SHP77 treated with DMSO at 0.1 percent for 48 hours (cell line): ENCODE measurements at places on chromosomes 6 and 20.
A peak's percentile ranks its signal among the peaks of the same experiment; 100 is the strongest.

GRCh38 chr6:27503436-27504030 is 30.6 kb upstream of the ZNF184 start:
- DNase-seq = peak; percentile 31

- no peak for DNase-seq
Observed at GRCh38 chr6:156639009-156639721, 138.0 kb upstream of the ARID1B start.

GRCh38 chr20:38021087-38021772 is 12.0 kb downstream of the TTI1 start:
- no peak for DNase-seq

GRCh38 chr20:1341561-1342265 is 12.8 kb upstream of the SDCBP2 start:
- no peak for DNase-seq

DNA sequence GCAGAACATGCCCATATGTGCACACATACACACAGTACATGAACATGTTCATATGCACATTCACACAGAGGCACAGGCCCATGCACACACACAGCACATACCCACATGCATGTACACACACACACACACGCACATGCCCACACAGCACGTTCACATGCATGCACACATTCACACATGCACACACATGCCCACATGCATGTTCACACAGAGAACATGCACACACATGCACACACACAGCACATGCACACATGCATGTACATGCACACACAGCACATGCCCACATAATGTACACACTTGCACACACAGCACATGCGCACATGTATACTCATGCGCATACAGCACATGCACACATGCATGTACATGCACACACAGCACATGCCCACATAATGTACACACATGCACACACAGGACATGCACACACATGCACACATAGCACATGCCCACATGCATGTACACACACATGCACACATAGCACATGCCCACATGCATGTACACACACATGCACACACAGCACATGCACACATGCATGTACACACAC is 25.9 kb downstream of the RNASET2 start:
- DNase-seq = no peak

GRCh38 chr20:905396-905961 is 10.7 kb downstream of the ANGPT4 start:
- DNase-seq = no peak

DNA sequence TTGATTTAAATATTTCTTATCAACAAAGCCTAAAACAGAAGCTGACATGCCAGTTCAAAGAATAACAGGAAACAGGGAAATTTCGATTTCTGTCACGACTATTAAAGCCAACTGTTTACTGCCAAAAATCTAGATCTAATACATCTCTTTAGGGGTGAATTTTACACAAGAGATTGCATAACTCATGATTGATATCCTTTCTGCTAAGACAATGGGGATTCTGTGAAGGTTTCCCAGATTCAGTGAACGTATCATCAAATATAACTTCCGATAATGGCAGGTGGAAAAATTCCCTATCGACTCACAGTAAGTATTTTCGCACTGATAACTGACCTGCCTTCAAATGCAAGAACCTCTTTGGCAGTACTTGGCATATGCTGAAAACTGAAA is 42.9 kb downstream of the NHSL1 start:
- no peak for DNase-seq

DNA sequence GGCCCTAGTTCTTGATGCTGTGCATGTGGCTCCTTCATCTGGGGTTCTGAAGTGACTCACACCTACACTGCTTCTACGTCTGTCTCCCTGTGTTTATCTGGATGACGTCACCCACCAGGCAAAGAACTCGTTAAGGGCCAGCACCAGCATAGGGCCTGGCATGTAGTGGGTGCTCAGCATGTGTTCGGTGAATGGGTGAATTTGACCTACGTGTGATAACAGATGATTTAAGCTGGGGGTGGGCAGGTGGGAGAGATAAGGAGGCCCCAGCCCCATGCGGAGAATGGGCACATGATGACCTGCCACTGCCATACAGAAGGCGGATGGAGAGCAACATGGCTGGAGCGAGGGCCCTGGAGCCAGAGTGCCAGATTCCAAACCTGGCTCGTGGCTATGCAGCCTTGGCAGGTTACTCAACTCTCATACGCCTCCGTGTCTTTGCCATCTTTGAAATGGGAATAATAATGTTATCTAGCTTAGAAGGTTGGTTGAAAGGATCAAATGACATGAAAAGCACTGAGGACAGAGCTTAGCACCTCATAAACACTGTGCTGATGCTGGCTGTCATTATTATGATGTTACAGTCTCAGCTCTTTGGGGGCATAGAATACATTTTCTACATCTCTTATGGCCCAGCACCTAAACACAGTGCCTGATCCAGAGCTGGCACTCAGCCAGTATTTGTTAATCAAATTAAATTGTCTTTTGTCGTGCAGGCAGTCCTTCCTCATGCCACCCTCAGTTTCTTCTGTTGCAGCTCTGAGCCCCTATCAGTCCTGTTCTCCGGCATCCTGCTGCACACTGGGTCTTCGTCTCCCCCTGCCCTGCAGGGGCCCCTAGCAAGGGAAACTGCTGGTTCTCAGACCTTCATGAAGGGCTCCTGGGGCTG is 39.6 kb downstream of the VEGFA start:
- peak; percentile 41 for DNase-seq

DNA sequence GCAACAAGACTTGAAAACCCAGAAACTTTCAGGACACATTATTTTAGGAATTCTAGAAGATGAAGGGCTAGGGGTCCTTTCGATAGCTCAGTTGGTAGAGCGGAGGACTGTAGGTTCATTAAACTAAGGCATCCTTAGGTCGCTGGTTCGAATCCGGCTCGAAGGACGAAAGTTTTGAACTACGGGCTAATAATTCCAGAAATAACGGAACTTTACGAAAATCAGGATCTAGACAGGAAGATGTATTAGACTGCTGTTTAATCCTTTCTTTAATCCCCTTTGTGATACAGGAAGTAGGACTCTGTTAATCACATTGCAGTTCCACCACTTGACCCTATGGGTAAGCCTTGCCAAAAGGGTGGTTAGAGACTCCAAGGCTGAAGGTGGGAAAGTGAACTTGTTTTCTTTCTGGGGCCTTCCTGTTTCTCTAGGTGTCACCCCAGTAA is 21.2 kb upstream of the ABT1 start:
- DNase-seq = no peak

DNA sequence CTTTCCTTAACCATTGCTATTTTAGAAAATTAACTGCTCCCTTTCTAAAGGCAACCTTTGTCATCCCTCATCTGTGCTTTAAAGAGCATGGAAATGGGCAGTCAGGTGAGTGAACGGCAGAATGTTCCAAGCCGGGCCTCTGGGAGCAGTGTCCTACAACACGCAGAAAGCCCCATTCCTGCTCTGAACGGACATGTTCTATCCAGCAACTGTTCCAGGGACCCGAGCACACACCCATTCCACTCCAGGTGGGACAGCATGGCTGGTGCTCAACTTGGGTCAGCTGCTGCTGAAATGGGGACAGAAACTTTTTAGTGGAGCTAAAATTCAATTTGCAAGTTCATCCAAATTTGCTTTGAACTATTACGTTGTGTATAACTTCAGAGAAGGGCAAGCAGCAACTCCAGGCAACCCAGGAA is 26.7 kb downstream of the DIDO1 start:
- DNase-seq = no peak

GRCh38 chr6:19268117-19268516 is 569.1 kb upstream of the ID4 start:
- DNase-seq = no peak

GRCh38 chr6:145964948-145965366 is 799 bp upstream of the SHPRH start:
- peak; percentile 8 for DNase-seq

GRCh38 chr20:31969991-31970390 is 2.0 kb downstream of the XKR7 start:
- no peak for DNase-seq

DNA sequence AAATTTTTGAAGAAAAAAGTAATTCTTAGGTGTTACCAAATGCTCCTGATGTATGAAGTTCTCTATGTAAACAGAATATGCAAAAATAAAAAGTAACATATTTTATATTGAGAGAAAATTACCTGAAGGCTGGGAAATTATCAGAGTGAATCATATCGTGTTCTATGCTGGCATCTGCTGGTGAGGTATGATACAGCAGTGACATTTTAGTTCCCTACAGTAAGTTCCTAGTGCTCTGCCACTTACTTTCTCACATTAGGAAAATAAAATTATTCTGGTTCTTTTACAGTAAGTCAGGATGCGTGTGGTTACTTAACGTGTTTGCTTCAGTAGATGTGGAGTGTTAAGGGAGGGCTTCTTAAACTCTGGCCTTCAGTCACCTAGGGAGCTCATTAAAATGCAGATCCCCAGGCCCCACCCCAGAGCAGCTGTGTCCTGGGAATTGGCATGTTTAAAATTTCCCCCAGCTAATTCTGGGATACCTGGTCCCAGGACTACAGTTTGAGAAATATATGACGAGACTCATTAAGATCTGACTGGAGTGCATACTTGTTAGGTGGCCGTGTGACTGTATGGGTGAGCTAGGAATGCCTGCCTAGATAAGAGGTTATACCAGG is 3.2 kb downstream of the ACTR5 start:
- no peak for DNase-seq

DNA sequence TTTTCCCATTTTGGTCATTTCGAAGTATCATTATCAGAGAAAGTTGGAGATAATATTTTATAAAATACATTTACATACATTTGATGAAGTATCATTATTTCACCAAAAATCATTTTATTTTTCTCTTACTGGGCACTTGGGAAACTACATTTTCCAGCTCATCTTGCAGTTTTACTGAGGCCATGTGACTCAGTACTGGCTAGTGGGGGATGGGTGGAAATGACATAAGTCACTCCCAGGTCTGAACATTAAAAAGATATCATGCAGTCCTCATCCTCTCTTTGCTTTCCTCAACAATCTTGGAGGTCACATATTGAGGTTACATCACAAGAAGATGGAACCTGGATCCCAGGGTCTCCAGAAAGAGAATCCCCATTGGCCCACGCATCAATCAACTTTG is 84.1 kb downstream of the CD24 start:
- DNase-seq = no peak

DNA sequence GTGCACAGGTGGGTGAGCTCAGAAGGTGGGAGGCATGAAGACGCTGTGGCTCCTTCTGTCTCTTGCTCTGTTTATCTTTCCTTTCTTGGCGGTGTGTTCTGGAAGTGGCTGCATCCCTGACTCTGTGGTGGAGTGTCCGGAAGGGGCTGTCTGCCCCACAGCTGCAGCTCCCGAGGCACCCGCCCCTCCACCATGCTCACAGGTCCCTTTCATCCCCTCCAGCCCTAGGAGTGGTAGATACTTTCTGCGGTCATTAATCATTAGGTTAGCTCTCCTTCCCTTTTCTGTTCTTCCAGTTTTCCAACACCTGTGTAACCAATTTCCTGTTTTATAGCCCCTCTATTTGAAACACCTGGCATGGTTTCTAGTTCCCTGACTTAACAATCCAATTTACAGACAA is 65.6 kb downstream of the GJA10 start:
- DNase-seq = no peak

- DNase-seq = no peak
Observed at GRCh38 chr6:148596891-148597455, 149.9 kb upstream of the UST start.

- no peak for DNase-seq
Observed at GRCh38 chr6:40880906-40881305, 158.1 kb downstream of the UNC5CL start.

GRCh38 chr6:74091136-74091793 is 395.3 kb downstream of the CD109 start:
- peak; percentile 37 for DNase-seq

GRCh38 chr6:163444077-163444476 is 29.6 kb downstream of the QKI start:
- no peak for DNase-seq
